Fibroblast of the conjunctiva (primary cell): ENCODE measurements at places on chromosomes 6 and 20.

GRCh38 chr6:157443066-157443800, 62.2 kb downstream of the ZDHHC14 start:
- DNase-seq, result no peak

- DNase-seq, result no peak
These were observed 8.7 kb upstream of the GMEB2 start for GRCh38 chr20:63635431-63636141.

DNA sequence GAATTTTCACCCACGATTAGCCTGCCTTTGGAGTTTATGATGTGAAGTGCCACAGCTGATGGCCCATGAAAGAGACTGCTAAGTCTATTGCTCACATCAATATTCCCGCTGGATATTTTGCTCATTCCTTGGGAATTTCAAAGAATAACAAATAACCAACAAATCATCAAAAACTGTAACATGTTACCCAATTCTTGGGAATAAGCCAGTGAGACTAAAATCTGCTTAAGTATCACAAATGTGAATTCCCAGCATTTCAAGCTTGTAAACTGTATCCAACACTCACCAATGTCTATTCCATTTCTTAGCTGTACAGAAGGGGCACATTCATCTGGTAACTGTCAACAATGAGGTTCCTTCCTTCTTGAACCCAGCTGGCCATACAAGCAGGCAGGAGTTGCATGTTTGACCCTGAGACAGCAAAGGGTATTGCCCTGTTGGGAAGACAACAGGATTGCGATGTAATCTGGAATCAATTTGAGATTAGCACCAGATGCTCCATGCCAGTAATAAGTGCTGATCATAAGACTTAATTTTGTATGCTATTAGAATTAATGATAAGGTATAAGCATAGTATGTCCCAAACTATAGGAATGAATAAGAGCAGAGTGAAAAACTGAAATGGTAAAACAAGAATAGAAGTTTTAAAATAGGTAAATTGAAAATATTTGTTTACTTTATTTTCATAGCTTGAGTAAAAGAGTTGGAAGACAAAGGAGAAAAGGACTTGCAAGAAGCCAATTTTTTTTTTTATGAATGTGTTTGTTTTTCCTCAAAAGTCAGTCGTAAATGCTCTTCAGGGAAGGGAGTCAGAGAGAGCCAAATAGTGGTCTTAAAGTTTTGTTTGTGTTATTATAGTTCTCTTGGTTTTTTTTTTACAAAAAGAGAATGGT, 58.8 kb downstream of the RSPO3 start:
- DNase-seq, result peak; percentile 47

- no peak for DNase-seq
These were observed 6.1 kb downstream of the C20orf173 start for GRCh38 chr20:35523298-35523888.

DNA sequence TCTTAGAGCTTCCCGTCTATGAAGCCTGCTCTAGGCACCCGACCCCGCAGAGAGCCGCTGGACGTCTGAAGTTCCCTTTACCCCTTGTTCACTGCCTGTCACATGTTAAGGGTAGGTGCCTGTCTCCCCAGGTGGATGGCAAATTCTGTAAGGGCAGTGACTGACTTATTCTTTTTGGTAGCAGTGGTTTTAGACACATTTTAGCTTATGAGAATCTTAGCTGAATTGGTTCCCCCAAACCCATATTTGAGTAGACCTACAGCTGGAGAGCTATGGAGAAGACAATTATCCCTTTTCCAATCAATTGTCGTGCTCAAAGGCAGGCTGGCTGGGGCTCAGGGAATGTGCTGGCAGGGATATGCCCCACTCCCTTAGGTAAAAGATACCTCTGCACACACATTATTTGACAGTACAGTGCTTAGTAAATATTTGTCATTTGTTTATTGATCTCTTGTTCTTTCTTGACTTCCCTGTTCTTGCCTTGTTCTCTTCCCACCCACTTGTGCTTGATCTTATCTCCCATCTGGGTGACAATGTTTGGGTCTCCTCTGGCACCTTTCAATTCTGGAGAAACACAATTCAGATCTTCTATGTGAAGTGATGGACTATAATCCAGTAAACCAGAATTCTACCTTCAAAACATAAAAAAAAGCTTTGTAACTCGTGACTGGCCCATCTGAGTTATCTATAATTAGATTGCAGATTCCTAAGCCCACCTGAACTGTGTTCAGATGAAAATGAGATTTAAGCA, 114.3 kb upstream of the SLC2A12 start:
- no peak for DNase-seq

- DNase-seq, result peak; percentile 13
These were observed 100.7 kb downstream of the RIN2 start for GRCh38 chr20:19858466-19859371.

GRCh38 chr6:357261-357790, 34.2 kb upstream of the IRF4 start:
- no peak for DNase-seq

DNA sequence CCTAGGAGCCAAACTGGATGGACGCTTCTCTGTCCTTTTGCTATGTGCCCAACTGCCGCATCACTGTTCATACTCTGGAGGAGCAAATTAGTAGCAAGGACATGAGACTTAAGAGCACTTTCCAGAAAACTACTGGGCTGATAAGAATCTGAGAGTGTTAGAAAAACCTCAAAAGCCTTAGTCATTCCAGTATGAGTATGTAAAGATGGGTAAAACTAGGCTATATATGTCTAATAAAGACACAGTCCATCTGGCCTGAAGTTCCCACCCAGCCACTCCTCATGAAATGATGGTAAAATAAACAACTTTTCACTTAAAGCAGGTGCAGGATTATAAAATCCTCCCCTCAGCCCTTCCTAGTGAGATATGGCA, 30.6 kb downstream of the SHLD1 start:
- DNase-seq, result no peak

DNA sequence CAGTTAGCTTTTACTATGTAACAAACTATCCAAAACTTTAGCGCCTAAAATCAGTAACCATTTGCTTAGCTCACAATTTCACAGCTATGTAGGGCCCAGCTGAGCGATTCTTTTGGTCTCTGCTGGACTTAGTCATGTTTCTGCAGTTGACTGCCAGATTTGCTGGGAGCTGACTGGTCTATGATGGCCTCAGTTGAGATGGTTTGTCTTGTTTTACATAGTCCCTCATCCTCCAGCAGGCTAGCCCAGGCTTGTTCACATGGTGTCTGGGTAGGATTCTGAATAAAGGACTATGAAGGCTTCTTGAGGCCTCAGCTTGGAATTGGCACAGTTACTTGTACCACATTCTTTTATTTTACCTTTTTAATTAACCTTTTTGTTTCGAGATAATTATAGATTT, 247.8 kb upstream of the CHD6 start:
- no peak for DNase-seq

DNA sequence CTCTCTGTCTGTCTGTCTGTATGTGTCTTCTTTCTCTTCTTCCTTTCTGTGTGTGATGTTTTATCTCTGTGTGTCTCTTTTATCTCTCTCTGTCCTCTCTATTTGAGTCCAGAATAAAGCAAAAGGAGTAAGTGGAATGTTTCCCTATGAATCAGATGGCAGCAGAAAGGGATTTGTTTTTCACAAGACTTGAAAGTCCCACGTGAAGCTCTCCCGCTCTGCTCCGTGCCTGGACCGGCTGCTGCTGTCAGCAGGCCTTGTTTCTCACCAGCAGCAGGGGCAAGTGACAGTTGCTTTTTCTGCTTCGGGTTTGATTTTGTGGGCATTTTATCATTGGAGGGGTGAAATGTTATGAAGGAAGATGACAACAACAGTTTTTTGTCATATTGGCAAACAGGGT, 212.7 kb downstream of the PACRG start:
- no peak for DNase-seq

DNA sequence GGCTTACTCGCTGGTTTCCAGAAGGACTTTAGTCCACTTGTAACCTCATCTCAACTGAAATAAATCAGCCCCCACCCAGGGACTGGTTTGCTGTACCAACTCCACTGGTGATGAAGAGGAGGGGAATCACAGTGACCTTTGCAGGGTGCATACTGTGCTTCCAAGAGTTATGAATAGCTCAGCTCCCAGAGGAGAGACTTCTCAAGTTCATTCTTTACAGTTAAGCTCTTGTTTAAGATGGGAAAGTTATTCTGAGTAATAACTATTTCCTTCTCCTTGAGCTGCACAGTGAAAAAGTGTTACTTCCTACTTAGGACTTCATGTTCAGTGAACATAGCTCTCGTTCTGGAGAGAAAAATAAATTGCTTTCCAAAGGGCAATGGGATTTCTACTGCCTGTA, 166.5 kb upstream of the ECI2 start:
- no peak for DNase-seq

DNA sequence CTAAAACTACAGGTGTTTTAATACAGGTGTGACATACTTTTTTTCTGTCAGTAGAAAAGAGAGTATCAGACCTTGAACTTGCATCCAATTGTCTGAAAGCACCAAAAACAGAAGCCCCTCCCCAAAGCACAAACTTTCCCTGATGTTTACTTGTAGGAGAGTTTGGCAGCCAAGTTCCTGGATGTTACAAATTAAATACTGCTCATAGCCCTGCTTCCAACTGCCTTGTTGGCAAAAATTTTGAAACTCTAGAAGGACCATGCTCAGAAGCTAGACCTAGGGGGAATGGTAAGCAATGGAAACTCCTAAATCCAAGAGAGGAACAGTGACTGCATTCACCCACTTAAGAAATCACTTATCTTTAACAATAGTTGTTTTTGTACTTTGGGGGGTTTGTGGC, 17.0 kb upstream of the ARG1 start:
- DNase-seq, result peak; percentile 1

DNA sequence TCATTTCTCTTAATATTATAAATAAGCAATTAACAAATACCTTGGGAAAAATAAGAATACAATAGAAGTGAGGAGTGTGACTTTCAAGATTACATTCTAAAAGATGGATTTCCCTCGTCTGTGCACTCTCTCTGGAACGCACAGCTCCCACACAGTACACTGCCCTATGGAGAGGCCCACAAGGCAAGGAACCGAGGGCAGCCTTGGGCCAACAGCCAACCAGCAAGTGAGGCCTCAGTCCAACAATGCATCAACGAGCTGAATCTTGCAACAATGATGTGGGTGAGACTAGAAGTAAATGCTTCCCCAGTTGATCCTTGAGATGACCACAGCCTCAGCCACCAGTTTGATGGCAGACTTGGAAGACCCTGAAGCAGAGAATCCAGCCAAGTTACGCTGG, 34.5 kb upstream of the AVP start:
- DNase-seq, result no peak

GRCh38 chr20:25278636-25279361, 30.9 kb downstream of the PYGB start:
- no peak for DNase-seq

GRCh38 chr6:141265756-141266623, 866.7 kb upstream of the GJE1 start:
- no peak for DNase-seq

GRCh38 chr20:46721476-46721875, 12.0 kb downstream of the SLC2A10 start:
- no peak for DNase-seq

- no peak for DNase-seq
These were observed 5.1 kb downstream of the PNRC1 start for GRCh38 chr6:89085409-89086205.

DNA sequence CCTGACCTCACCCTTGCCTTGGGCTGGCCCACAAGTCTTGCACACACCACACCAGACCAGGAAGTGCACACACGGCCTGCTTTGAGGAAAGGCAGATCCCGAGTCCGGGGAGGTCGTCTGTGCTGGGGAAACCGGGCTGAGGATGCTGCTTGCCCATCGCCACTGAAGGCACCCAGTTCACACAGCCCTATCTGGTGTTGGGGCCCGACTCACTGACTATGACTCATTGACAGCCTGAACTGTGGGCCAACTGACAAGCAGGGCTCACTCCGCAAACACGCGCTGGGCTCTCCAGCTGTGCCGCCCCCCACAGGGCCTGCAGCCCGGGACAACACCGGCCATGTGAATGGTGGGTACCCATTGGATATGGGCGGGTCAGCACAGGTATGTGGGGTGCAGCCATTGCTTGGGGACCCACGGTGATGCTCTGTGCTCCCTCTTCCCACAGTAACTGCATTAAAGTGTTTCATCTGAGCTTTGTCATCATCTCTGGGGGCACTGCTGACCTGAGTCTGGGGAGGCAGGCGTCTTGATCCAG, 1.6 kb downstream of the SAMD10 start:
- peak; percentile 33 for DNase-seq

GRCh38 chr6:38378801-38379200, 260.9 kb downstream of the BTBD9 start:
- DNase-seq, result no peak

DNA sequence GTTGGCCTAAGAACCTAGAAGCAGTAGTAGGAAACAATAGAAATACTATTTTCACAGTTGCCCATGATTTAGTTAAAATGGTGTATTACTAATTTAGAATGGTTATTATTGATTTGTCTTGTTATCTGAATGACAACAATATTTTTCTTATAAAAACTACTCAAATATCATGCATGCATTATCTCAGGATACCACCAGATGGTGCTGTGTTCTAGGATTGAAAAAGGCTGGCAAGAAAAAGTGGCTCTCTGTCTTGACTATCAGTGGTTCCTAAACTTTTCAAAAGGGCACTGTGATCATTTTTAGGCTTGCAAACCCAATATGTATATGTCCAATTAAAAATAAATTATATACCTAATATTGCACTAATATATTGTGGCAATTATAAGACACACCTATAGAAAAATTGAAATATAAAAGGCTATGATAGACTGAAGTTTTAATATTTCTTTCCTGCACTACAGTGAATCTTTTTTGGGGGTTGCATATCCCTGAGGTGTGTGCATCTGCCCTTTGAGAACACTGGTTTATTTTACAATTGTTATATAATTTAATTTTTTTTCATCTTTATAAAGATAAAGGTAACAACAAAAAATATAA, 131.7 kb upstream of the MLIP start:
- peak; percentile 29 for DNase-seq

DNA sequence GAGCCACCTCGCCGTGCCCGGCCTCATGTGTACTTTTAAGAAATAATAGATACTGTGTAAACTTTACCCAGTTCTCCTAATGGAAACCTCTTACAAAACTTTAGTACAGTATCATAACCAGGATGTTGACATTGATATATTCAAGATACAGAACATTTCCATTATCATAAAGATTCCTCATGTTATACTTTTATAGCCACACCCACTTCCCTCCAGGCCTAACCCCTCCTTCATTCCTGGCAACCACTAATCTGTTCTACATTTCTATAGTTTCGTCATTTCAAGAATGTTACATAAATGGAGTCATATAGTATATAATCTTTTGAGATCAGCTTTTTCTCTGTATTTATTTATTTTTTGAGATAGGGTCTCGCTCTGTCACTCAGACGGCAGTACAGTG, 52.6 kb upstream of the SALL4 start:
- no peak for DNase-seq

DNA sequence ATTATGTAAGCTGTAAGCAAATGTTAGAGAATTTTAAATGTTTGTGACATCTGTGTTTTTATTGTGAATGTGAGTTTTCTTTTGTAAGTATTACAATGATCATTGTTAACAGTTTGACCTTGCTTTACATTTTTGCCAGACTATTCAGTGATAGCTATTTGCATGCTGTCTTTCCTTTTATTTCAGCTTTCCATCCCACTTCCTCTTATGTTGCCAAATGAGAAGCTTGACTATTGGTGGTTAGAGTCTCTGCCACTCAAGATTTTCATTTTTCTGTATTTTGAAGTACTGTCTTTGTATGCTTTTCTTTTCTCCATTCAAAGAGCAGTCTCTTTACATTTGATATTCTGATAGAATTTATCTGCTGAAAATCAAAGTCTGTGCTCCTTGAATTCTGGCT, 104.1 kb downstream of the PRIM2 start:
- DNase-seq, result no peak
